ENCODE measurements at places on chromosomes 7 and 10. TPM values are rescaled to one million over a fixed set of nuclear protein-coding genes. Genes with fewer than 3 reads are reported as not detected.
A peak's percentile ranks its signal among the peaks of the same experiment; 100 is the strongest.

DNA sequence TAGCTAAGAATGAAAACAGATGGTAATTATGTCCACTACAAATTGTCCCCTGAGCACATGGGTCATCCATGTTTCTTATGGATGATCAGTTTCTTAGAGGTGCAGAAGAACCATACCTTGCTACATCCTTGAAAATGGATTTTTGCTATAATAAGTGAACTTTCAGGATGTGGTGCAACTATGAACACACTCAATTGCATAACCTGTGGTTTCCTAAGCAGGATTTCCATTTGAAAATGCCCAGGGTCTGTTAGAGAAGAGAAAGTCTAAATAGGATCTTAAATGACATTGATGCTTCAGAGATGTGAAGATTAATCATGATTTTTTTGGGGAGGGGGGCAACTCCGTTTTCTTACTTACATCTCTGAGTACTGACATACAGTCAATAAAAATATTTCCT, 39.6 kb upstream of the CACNB2 start:
- H3K4me3 ChIP-seq: no peak overlapping the region
- DNase-seq: peak; percentile 27
- H3K27me3 ChIP-seq: no peaks in the 10 kb centered on the region
- no peak overlapping the region for H3K27ac ChIP-seq
- peaks cover 10% of the 10 kb centered on the region for H3K4me1 ChIP-seq

Gene PARD3
- polyA plus RNA-seq: 0.51 TPM

Gene ABCF2
- polyA plus RNA-seq: 22.0 TPM

Gene TMEM270
- not detected for polyA plus RNA-seq

DNA sequence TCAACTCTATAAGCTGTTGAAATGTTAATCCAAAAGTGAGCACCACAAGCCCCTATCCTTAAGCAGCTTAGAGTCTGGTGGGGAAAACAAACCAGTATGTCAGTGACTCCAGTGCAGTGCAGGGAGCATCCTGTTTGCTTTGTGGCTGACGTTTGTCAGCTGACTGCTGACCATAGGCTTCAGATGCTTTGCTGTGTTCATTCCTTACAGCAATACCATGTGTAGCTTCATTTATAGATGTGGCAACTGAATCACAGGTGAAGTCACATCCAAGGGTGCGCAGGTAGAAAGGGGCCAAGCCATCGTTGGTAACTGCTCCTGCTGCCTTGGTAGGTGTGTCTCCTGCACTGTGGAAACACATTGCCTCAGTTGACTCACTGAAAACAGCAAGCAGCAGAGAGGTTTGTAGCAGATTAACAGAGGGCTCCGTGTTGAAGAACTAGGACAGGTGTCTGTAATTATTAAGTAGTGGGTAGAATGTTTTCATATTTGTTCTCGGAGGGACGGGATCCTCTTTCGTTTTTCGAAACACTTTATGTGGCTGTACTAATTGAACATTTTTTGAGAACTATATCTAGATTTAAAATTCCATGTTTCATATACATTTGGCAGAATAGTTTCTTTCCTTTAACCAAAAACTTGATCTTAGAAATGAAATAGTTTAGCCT, 2.0 kb downstream of the INSIG1 start:
- peaks cover 37% of the 10 kb centered on the region for H3K4me1 ChIP-seq
- peak overlapping the region; percentile 84 for H3K27ac ChIP-seq
- peak overlapping the region; percentile 89 for H3K4me3 ChIP-seq

GRCh38 chr10:63107943-63108437, 25.1 kb upstream of the NRBF2 start:
- no peaks in the 10 kb centered on the region for H3K36me3 ChIP-seq
- H3K27ac ChIP-seq: no peak overlapping the region
- H3K27me3 ChIP-seq: no peaks in the 10 kb centered on the region
- no peaks in the 10 kb centered on the region for H3K4me1 ChIP-seq
- no peak for DNase-seq
- H3K4me3 ChIP-seq: no peak overlapping the region

GRCh38 chr7:80763289-80763688, 124.8 kb downstream of the CD36 start:
- no peaks in the 10 kb centered on the region for H3K4me1 ChIP-seq
- H3K4me3 ChIP-seq: no peak overlapping the region
- no peaks in the 10 kb centered on the region for H3K27me3 ChIP-seq
- no peak for DNase-seq

DNA sequence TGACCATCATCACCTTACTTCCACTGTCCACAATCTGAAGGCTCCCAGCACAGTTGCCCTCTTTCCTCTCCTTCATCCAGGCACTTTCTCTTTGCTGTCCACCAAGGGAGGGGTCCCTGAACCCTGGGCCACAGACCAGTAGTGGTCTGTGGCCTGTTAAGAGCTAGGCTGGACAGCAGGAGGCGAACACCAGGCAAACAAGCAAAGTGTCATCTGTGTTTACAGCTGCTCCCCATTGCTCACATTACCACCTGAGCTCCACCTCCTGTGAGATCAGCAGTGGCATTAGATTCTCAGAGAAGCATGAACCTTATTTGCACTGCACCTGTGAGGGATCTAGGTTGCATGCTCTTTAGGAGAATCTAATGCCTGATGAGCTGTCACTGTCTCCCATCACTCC, 27.7 kb downstream of the FZD1 start:
- no peaks in the 10 kb centered on the region for H3K36me3 ChIP-seq
- DNase-seq: no peak
- no peak overlapping the region for H3K4me3 ChIP-seq
- peaks cover 14% of the 10 kb centered on the region for H3K4me1 ChIP-seq

Gene ERVW-1
- polyA plus RNA-seq: not detected

DNA sequence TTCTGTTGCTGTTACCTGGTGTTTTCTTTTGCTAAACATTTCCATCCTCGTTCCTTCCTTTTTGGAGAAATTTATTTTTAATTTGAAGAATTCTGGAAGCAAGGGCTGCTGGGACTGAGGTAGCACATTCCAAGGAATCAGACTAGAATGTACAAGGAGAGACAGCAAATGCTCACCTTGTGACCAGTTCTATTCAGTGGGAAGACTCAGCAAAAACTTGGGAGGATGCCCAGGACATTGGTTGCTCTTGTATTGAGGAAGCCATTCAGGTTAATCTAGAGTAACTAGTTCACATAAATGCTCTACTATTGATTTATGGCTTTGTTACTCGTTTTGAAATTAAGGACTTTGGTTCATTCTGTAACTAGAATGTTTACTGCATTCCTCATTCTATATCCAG, 11.3 kb downstream of the PLCE1 start:
- no peak overlapping the region for H3K4me3 ChIP-seq
- H3K27ac ChIP-seq: no peak overlapping the region
- peaks cover 2% of the 10 kb centered on the region for H3K27me3 ChIP-seq
- no peaks in the 10 kb centered on the region for H3K36me3 ChIP-seq
- no peak for DNase-seq
- no peaks in the 10 kb centered on the region for H3K4me1 ChIP-seq

GRCh38 chr10:122140941-122141623, 130.0 kb upstream of the BTBD16 start:
- H3K4me1 ChIP-seq: peaks cover 21% of the 10 kb centered on the region
- DNase-seq: peak; percentile 43
- no peak overlapping the region for H3K4me3 ChIP-seq
- H3K36me3 ChIP-seq: no peaks in the 10 kb centered on the region

DNA sequence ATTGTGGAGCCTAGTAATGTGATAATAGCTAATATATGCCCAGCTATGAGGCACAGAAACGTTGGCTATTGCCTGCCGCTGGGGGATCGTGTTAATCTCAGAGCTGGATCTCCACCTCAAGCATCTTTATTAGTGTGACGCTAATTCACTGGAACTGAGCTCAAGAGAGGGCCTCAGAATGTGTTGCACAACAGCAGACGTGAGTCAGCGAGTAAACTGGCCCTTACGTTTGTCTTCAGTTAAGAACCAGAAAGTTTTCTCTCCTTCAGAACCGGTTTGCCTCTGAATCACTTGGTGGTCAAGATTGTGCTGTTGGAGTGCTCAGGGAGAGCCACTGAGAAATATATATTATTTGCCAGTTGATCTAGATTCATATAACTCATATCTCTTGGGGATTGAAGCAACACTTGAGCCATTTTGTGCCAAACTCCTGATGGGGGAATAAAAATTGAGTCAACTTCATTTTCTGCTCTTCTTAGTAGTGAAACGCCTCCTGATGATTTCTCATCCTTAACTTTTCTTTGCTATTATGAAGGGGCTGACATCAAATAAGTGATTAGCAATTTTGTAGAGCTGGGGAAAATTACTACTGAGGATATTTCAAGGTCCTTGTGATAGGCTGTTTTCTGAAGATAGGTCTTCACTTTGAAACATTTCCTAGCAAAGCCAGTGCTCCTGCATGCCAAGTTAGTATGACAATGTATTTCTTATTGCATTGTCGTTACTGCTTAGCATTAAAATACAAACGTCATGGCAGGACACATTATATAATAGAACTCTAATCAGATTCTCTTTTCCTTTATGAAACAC, 22.3 kb downstream of the BZW2 start:
- H3K36me3 ChIP-seq: peaks cover 8% of the 10 kb centered on the region
- H3K27me3 ChIP-seq: no peaks in the 10 kb centered on the region
- no peak overlapping the region for H3K4me3 ChIP-seq
- H3K4me1 ChIP-seq: peaks cover 16% of the 10 kb centered on the region
- DNase-seq: peak; percentile 85

Gene GSAP
- 35.6 TPM for polyA plus RNA-seq

GRCh38 chr7:20831956-20832355, 45.3 kb upstream of the SP8 start:
- no peak for DNase-seq
- no peaks in the 10 kb centered on the region for H3K36me3 ChIP-seq
- H3K27ac ChIP-seq: no peak overlapping the region
- H3K4me1 ChIP-seq: no peaks in the 10 kb centered on the region

All from CD14-positive monocyte (primary cell).